ENCODE measurements at places on chromosomes 6 and 20.

DNA sequence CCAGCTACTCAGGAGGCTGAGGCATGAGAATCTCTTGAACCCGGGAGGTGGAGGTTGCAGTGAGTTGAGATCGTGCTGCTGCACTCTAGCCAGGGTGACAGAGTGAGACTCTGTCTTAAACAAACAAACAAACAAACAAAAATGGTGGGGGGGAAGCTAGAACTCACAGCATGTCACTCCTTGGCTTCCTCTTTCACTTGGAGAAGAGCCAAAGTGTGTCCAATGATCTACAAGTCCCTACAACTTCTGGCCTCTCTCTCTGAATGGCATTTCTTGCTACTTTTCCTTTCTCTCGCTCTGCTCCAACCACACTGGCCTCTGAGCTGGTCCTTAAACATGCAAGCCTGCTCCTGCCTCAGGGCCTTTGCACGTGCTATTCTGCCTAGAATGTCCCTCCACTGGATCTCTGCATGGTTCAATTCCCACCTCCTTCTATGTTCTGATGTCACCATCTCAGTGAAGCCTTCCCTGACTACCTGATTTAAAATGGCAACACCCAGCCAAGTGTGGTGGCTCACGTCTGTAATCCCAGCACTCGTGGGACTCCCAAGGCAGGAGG lies 8.1 kb downstream of the TLDC2 start:
- no peak for DNase-seq

DNA sequence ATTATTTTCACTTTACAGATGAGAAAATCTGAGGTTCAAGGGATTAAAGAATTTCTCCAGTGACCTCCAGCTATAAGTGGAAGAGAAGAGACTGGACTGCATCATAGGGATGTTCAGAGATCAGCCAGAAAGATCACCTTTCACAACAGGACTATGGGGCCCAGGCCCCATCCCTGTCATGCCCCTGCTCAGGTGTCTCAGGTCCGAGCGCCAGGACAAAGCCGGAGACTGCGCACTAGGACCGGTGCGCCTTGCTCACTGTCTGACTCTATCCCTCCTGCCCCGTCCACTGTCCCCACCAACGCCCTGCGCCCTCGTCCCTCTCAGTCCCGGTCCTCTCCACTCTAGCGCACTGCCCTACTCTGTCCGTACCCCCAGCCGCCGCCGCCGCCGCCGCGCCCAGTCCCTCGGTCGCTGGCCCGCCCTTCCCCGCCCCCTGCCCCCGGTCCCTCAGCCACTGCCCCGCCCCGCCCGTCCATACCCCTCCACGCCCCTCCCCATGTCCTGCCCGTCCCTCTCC lies 521 bp upstream of the RAD21L1 start:
- DNase-seq: no peak

- no peak for DNase-seq
Measured at GRCh38 chr20:14521436-14521835, 184.0 kb upstream of the FLRT3 start.

- no peak for DNase-seq
Measured at GRCh38 chr20:35788796-35789195, 17.0 kb downstream of the PHF20 start.

- DNase-seq: no peak
Measured at GRCh38 chr6:109292983-109293586, 89.2 kb downstream of the CD164 start.

DNA sequence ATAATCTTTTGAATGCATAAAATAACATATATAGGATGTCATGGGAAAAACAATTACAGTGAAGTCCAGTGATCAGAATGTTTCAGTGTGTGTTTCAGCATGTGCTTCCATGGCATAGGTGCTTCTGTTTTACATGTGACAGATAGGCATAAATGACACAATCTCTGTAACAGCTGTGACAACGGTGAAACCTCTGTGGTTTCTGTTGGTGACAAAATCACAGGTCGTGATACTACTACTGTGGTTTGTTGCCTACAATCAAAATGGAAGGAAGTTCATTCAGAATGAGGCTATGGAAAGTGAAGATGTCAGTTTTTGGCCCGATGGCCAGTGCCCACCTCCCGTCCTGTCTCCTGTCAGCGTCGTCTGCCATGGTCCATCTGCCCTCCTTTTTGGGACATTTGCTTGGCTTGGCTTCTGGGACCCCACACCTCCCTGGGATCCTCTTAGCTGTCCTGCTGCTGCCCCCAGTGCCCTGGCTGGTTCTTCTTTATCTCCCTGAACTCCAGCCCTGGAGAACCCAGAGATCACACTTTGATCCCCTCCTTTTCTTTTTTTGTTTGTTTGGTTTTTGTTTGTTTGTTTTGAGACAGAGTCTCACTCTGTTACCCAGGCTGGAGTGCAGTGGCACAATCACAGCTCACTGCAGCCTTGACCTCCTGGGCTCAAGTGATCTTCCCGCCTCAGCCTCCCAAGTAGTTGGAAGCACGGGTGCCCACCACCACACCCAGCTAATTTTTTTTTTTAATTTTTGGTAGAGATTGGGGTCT lies 79.3 kb upstream of the NAA20 start:
- no peak for DNase-seq

DNA sequence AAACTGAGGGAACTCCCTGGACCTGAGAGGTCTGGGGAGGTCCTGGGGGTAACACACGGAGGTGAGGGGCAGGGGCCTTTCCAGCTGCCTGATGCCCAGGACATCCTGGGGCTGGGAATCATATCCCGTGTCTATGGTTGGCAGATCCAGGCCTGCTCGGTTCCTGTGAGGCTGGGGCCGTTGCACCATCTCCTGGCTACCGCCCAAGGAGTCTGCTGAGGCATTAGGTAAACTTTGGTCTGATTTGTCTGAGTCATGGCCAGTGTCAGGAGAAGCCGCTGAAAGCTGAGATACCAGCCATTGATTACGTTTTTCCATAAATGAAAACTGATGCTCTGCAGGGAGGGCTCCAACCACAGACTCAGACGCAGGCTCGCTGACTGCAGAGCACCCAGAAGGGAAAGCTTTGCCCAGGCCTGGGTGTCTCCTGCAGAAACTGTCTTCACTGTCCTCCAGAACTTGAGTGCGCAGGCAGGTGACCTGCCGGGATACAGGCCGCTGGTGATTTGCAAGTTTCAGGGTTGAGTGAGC lies 14.2 kb downstream of the TRAF3IP2 start:
- DNase-seq: no peak

Data from activated CD8-positive, alpha-beta memory T cell treated with anti-CD3 and anti-CD28 coated beads for 48 hours (primary cell).